ENCODE measurements at places on chromosomes 3 and 15. TPM values are rescaled to one million over a fixed set of nuclear protein-coding genes. Genes with fewer than 3 reads are reported as not detected.

DNA sequence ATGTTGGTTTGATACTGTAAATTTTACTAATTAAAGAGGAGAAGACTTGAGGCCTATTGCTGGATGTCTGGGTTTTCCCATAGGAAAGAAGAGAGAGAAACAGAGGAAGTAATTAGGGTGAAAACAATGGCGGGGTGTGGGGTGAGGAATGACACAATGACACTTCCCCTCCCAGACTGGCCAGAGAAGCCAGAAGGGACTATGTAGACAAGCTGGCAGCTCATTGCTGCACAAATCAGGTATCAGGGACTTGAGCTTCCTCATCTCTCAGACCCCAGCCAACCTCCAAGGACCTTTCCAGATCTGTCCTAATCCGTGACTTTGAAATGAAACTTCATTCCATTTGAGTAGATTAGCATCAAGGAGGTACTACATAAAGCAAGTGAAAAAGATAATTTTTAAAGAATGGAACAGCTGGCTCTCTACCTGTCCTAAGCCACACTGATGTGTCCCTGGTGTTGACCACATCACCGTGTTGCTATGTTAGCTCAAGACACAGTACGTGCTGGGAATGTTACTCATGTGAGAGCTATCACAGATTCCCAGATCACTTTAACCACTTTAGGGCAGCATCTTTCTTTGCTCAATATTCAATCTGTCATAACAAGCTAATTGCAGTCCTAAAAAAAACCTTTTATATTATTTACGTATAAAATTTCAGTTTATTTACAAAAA, 22.2 kb downstream of the TMEM212 start:
- no peak for DNase-seq

C3orf49 gene
- total RNA-seq, result not detected

SLC7A14 gene
- total RNA-seq, result not detected

TIMMDC1 gene
- total RNA-seq, result 302 TPM

GRCh38 chr3:111824351-111824750, 34.7 kb upstream of the PHLDB2 start:
- DNase-seq, result no peak

DNA sequence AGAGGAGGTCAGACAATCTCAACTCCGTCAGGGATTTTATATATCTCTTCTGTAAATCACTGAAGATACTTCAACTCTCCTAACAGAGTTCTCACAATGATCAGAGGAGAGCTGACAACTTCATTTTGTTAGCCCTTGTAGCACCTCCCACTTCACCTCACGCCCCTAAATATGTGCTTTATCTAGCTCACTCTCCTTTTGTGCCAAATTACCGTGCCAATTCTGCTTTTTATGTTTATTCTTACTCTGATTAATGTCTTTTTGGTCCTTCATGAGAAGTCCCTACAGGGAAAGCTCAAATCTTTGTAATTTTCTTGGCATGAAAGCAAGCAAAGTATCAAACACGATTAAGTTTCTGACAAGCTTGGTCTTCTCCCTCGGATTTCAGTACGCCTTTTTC, 636.1 kb upstream of the NAALADL2 start:
- no peak for DNase-seq
